Posterior vena cava (tissue), 2 donors: ENCODE measurements at places on chromosomes 11 and 22. TPM values are rescaled to one million over a fixed set of nuclear protein-coding genes. Genes with fewer than 3 reads are reported as not detected.

IRAG1 gene
- total RNA-seq: 348 TPM

OR52M1 gene
- not detected for total RNA-seq

SEPTIN3 gene
- total RNA-seq: 0.14 TPM

C11orf52 gene
- 1.7 TPM for total RNA-seq

GDPD4 gene
- total RNA-seq: not detected

APOL6 gene
- total RNA-seq: 14.6 TPM

CSF2RB gene
- total RNA-seq: 10.5 TPM

SPON1 gene
- total RNA-seq: 131 TPM

HTR3A gene
- total RNA-seq: not detected

NPAS4 gene
- total RNA-seq: 6.5 TPM

MLC1 gene
- total RNA-seq: 0.19 TPM

MUC2 gene
- total RNA-seq: not detected

OR56A1 gene
- not detected for total RNA-seq

LMO1 gene
- total RNA-seq: not detected

ZNF214 gene
- total RNA-seq: 1.8 TPM

OR51B4 gene
- 0.46 TPM for total RNA-seq

TIGD3 gene
- not detected for total RNA-seq

ANKK1 gene
- total RNA-seq: 0.23 TPM

SYT9 gene
- 0.10 TPM for total RNA-seq

ACTN3 gene
- 0.51 TPM for total RNA-seq

RASSF10 gene
- 0.19 TPM for total RNA-seq

NXPE2 gene
- 0.57 TPM for total RNA-seq

DNAJB7 gene
- not detected for total RNA-seq

HPS4 gene
- 22.1 TPM for total RNA-seq

ADORA2A gene
- 2.6 TPM for total RNA-seq

MN1 gene
- 22.9 TPM for total RNA-seq

CDCA5 gene
- total RNA-seq: 1.6 TPM

PNPLA5 gene
- total RNA-seq: not detected

SMC1B gene
- not detected for total RNA-seq

MS4A4A gene
- total RNA-seq: 72.0 TPM
